ENCODE measurements at places on chromosomes 3 and 15.

DNA sequence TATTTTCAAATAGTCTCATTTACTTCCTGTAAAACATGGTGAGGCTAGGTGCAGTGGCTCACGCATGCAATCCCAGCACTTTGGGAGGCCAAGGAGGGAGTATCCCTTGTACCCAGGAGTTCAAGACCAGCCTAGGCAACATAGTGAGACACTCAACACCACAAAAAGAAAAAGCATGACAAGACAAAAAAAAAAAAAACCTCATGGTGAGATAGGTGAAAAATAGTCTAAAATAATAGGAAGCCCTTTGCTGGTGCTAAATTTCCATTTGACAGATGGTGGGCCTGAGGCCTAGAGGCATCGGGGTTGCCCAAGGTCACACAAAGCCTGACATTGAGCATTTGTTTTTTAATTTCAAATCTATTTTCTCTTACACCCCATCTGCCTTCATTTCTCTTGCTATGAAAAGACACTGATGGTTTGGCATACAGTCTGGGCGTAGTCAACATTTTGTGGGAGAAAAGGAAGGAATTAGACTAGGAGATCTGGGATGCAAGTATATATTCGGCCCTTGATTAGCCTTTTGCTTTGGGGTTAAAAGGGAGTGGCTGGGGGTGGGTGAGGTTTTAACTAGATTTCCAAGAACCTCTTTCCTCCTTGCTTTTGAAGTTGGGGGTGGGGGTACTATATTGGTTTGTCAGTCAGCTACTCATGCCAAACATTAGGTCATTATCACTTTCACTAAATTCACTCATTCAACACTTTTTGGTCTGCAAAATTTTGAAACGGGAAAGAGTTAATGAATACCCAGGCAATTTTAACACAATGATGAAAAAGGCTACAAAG is 11.3 kb downstream of the RAB8B start:
- no peak for DNase-seq

DNA sequence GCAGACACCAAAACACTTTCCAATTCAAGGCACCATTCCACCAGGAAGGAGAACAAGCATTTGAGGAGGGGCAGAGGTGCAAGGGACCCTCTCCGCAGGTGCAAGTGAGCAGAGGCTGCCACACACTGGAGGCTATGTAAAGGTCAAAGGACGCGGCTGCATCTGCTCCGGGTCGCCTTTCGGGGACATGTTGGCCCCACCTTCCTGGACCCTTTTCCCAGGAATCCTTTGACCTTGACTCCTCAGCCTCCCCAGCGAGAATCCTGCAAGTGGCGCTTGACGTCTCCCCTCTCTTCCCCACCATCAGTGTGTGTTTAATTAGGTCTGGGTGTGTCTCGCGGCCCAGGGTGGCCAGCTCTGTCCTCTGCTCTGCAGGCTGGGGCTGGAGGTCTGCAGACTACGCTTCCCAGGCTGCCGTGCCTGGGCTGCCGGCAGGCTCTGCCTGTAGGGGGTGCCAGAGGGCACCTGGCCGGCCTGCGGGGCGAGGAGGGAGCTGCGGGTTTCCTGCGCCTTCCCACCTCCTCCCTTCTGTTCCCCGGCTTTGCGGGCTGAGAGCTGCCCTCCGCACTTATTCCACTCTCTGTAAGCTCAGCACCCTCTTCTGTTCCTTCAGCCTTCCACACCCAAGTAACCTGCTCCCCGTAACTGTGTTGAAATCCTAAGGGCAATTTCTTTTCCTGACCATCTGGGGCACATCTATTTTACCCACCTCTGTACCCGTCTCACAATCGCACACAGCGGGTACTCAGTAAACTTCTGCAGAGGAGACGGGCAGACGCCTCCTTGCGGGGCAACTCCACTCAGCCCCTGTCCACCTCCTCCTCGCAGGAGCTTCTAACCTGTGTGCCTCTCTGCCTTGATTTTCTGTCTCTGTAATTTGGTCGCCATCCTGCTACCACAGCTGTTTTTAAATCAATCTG is 129.8 kb downstream of the NSMCE3 start:
- DNase-seq, result peak; percentile 34

GRCh38 chr3:181711325-181712135 is at the start of gene SOX2:
Gene SOX2 (plus strand): TSS chr3:181711925. CDS start chr3:181712361, 436 bp downstream.
- no peak for DNase-seq

GRCh38 chr3:192005989-192006388 is 545.0 kb downstream of the PYDC2 start:
- no peak for DNase-seq

DNA sequence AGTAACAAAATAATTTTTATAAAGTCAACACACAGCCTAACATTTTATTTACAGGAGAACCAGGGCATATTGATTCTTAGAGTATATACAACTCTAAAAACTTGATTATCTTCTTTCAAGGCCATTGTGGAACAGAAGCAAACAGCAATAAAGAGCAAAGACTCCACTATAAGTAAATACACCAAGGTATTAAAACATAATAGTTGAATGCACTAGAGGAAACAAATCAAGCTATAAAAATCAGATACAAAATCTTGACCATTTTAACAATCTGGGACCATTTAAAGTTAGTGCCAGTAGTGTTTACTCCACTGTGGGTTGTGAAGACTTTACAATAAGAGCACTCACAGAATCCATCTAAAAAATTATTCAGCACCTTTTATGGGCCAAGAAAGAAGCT is 323.6 kb downstream of the AGBL1 start:
- no peak for DNase-seq

GRCh38 chr15:47813748-47814384 is 96.6 kb downstream of the SEMA6D start:
- no peak for DNase-seq

GRCh38 chr3:150202711-150203110 is 205.4 kb upstream of the TSC22D2 start:
- DNase-seq, result no peak

DNA sequence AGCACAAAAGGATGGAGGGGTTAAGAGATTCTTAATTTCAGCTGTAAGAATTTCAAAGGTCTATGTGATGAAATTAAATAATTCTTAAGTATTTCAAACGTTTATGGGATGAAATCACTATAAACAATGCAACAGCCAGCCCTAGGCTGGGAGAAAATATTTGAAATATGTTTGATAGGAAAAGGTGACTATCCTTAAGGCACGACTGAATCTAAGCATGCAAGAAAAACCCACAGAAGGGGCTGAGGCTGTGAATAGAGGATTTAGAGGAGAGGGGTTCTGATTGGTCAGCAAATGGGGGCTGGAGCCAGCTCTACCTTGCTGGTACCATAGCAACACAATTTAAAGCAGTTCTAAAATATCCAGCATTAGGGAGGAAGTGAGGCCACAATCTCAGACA is 220.8 kb upstream of the ATP10A start:
- no peak for DNase-seq

GRCh38 chr3:14286887-14287500 is 108.4 kb downstream of the LSM3 start:
- no peak for DNase-seq

GRCh38 chr3:173397161-173398110 is at the start of gene NLGN1:
Gene NLGN1 (plus strand): TSS chr3:173397744.
- no peak for DNase-seq

DNA sequence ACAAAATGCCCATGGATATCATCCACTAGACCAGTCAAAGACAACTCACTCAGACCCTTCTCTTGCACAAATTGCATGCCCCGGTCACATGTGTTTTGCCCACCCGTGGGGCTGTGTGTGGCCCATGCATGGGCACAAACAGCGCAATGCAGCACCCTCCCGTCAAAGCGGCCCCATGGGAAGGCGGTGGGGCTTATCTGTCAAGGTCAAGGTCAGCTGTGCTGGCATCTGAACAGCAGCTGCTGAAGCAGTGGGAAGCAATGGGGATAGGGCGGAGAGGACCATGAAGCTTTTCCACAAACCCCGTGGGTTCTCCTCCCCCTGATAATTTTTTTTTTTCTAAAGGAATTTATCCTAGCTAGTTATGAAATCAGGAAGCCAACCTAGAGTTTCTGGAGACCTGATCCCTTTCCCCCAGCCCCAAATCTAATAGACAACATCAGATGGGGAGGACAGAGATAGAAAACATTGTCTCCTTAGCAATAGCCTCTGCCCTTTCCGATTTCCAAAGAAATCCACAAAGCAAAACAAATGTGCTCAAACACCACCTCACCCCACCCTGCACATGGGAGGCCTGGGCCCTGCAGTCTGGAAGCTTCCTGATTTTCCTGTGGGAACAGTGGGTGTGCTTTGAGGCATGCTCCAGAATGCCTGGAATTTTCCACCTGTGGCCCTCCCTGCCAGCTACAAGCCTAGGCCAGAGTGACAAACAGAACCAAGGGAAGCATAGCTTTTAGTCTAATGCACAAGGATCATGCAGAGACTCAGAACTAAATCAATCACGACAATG is 84.4 kb downstream of the BDH1 start:
- DNase-seq, result no peak

DNA sequence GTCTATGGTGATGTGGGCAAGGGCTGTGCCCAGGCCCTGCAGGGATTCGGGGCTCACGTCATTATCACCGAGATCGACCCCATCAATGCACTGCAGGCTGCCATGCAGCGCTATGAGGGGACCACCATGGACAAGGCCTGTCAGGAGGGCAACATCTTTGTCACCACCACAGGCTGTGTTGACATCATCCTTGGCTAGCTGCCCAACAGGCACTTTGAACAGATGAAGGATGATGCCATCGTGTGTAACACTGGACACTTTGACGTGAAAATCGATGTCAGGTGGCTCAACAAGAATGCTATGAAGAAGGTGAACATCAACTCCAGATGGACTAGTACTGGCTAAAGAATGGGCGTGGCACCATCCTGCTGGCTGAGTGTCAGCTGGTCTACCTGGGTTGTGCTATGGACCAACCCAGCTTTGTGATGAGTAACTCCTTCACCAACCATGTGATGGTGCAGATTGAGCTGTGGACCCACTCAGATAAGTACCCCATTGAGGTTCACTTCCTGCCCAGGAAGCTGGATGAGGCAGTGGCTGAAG is 6.1 kb upstream of the USP8 start:
- no peak for DNase-seq

- DNase-seq, result no peak
Measured at GRCh38 chr3:31978553-31978952, 2.5 kb downstream of the OSBPL10 start.

DNA sequence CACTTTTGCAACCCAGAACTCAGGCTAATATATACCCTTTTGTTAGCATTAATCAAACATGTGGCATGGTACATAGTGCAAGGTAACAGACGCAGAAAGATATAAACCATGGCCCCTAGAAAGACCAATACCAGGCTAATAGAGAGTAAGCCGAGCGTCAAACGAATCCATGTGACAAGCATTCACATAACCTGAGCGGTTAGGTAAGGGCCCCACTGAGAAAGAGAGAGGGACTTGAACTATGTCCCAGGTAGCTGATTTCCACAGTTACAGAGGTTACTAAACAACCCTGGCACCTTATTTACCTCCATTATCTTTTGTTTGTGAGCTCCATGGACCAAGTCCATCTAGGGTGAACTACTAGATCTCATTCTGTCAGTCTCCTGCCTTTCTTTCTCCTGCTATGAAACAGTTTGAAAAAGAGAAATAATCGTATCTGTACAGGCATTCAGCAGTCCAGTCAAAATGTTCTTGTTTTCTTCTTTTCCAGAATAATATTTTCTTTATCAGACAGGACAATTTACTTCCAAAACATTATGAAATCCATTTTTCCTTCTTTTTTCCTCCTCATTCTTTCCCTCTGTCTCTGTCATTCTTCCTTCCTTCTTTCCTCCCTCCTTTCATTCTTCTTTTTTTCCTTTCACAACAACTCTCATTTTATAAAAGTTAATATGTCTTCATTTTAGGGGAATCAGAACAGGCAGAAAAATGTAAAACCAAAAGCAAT is 30.5 kb upstream of the TNFSF10 start:
- DNase-seq, result no peak

GRCh38 chr3:145898487-145898886 is 262.5 kb downstream of the PLOD2 start:
- DNase-seq, result no peak

- no peak for DNase-seq
Measured at GRCh38 chr3:110664148-110664547, 407.5 kb upstream of the NECTIN3 start.

Measured in stimulated activated CD8-positive, alpha-beta memory T cell treated with anti-CD3 and anti-CD28 coated beads, Interleukin-2, amount 100 ng/mL, for 1 hour (primary cell).